Peyer's patch (tissue), 4 donors: ENCODE measurements at places on chromosomes 12 and 14. TPM values are rescaled to one million over a fixed set of nuclear protein-coding genes. Genes with fewer than 3 reads are reported as not detected.
A peak's percentile ranks its signal among the peaks of the same experiment; 100 is the strongest.

Gene OAS2
- total RNA-seq, result 18.2 TPM

Gene ALDH2
- 215 TPM for total RNA-seq

Gene CDKN1B
- total RNA-seq, result 46.9 TPM

Gene STXBP6
- total RNA-seq, result 10.7 TPM

Gene RFLNA
- 8.3 TPM for total RNA-seq

Gene PIANP
- total RNA-seq, result not detected

Gene IKZF4
- total RNA-seq, result 2.8 TPM

Gene SIRT4
- 6.3 TPM for total RNA-seq

Gene APEX1
- total RNA-seq, result 79.8 TPM

Gene HSPB8
- total RNA-seq, result 6.8 TPM

Gene GALNT6
- total RNA-seq, result 31.4 TPM

Gene SDS
- not detected for total RNA-seq

Gene PRB3
- total RNA-seq, result not detected

GRCh38 chr14:100567877-100568163 is 19.4 kb downstream of the BEGAIN start:
- peak overlapping the region; percentile 28 for H3K4me3 ChIP-seq
- peaks cover 5% of the 10 kb centered on the region for H3K4me1 ChIP-seq
- no peak overlapping the region for H3K27ac ChIP-seq

DNA sequence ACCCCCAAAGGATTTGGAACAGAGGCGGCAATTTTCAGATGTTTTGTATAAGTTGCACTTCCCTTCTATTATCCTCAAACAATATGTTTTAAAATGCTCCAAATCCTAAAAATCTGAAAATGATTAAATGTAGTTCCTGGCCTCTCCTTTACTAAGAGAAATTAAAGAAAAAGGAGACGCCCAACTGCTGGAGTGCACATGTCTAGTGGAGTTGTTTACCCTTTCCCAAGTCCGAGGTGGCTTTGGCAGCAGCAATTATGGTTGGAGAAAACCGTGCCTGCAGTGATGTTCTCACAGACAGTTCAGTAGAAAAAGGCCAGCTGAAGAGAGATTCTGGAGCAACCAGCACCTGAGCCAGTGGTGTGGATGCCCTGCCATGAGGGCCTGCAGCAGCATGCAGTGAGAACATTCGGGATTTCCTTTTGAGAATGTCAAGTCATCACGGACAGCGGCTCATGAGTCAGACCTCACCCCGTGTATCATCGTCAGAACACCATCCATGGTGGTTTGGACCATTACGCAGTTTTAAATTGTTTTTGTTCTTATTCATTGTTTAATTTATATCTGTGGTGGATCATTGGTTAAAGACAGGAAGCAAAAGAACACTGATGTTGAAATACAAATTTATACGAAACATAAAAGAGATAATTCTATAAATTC is 179.0 kb upstream of the KRR1 start:
- H3K27me3 ChIP-seq, result no peaks in the 10 kb centered on the region
- no peaks in the 10 kb centered on the region for H3K36me3 ChIP-seq
- no peak for DNase-seq

DNA sequence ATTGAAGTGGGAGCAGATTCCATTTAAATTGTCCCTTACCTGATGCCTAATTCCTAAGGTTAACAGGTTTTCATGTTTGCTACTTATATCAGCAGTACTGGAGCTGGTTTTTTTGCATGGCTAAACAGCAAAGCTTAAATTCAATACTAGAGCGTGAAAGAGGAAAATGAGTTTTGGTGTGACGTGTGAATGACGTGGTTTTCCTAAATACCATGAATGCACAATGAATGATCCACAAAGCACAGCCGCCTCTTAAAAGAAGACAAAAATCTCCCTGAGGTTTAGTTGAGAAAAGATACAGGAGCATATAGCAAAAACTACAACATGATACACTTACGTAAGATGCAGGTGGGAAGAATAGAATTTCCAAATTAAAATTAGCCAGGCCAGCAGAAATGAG is 731.1 kb downstream of the DIO2 start:
- no peaks in the 10 kb centered on the region for H3K36me3 ChIP-seq
- no peaks in the 10 kb centered on the region for H3K4me1 ChIP-seq
- H3K27me3 ChIP-seq, result no peaks in the 10 kb centered on the region
- H3K4me3 ChIP-seq, result no peak overlapping the region

GRCh38 chr12:16281157-16281556 is 3.7 kb upstream of the SLC15A5 start:
- H3K27ac ChIP-seq, result peak overlapping the region; percentile 71
- H3K4me3 ChIP-seq, result no peak overlapping the region
- no peaks in the 10 kb centered on the region for H3K27me3 ChIP-seq
- no peaks in the 10 kb centered on the region for H3K36me3 ChIP-seq

- H3K27ac ChIP-seq, result no peak overlapping the region
- no peaks in the 10 kb centered on the region for H3K4me1 ChIP-seq
- no peaks in the 10 kb centered on the region for H3K27me3 ChIP-seq
- H3K36me3 ChIP-seq, result peaks cover 11% of the 10 kb centered on the region
- H3K4me3 ChIP-seq, result no peak overlapping the region
- no peak for DNase-seq
Observed at GRCh38 chr14:23063601-23064000, 6.3 kb upstream of the CDH24 start.

- no peak overlapping the region for H3K4me3 ChIP-seq
- DNase-seq, result no peak
- H3K27ac ChIP-seq, result no peak overlapping the region
Observed at GRCh38 chr14:79376557-79376956, 834.7 kb downstream of the DIO2 start.

GRCh38 chr14:88482524-88482923 is 72.3 kb downstream of the PTPN21 start:
- H3K27me3 ChIP-seq, result no peaks in the 10 kb centered on the region
- H3K27ac ChIP-seq, result no peak overlapping the region
- H3K4me3 ChIP-seq, result no peak overlapping the region

- no peak overlapping the region for H3K27ac ChIP-seq
- H3K4me1 ChIP-seq, result peaks cover 16% of the 10 kb centered on the region
- H3K4me3 ChIP-seq, result no peak overlapping the region
- no peak for DNase-seq
Observed at GRCh38 chr14:101456246-101457175, 104.8 kb upstream of the DIO3 start.

GRCh38 chr12:53652366-53652765 is 23.5 kb downstream of the ATP5MC2 start:
- no peaks in the 10 kb centered on the region for H3K36me3 ChIP-seq
- no peaks in the 10 kb centered on the region for H3K4me1 ChIP-seq
- no peak overlapping the region for H3K4me3 ChIP-seq
- DNase-seq, result no peak
- no peak overlapping the region for H3K27ac ChIP-seq
- no peaks in the 10 kb centered on the region for H3K27me3 ChIP-seq

- H3K4me3 ChIP-seq, result peak overlapping the region; percentile 41
- peaks cover 12% of the 10 kb centered on the region for H3K4me1 ChIP-seq
- H3K27me3 ChIP-seq, result no peaks in the 10 kb centered on the region
- no peaks in the 10 kb centered on the region for H3K36me3 ChIP-seq
- DNase-seq, result no peak
Observed at GRCh38 chr12:54033106-54033979, 493 bp downstream of the HOXC5 start.

GRCh38 chr12:120006258-120006975 is 17.4 kb downstream of the BICDL1 start:
- H3K36me3 ChIP-seq, result no peaks in the 10 kb centered on the region
- no peaks in the 10 kb centered on the region for H3K27me3 ChIP-seq
- no peaks in the 10 kb centered on the region for H3K4me1 ChIP-seq
- no peak for DNase-seq

GRCh38 chr12:110639336-110640141 is 25.6 kb downstream of the TCTN1 start:
- peak overlapping the region; percentile 36 for H3K27ac ChIP-seq
- H3K27me3 ChIP-seq, result no peaks in the 10 kb centered on the region
- no peaks in the 10 kb centered on the region for H3K4me1 ChIP-seq
- H3K36me3 ChIP-seq, result no peaks in the 10 kb centered on the region
- H3K4me3 ChIP-seq, result no peak overlapping the region

DNA sequence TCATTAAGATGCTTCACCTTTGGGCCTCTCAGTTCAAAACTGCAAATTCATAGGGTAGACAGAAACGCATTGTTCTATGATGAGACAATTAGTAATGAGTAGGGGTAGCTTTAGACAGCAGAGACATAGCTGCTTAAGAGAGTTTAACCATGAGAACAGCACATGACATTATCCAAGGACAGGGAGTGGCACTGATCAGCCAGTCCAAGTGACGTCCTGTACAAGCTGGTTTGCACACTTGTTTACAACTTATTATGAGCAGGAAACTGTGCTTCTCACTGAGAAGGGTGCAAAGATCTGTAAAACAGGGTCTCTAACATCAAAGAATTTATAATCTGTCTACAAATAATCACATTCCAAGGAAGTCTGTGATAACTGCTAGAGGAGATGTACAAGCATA is 11.2 kb upstream of the SRSF5 start:
- H3K4me3 ChIP-seq, result no peak overlapping the region
- H3K4me1 ChIP-seq, result peaks cover 4% of the 10 kb centered on the region
- H3K27me3 ChIP-seq, result no peaks in the 10 kb centered on the region
- H3K27ac ChIP-seq, result peak overlapping the region; percentile 97
- no peak for DNase-seq

- H3K27me3 ChIP-seq, result no peaks in the 10 kb centered on the region
- H3K36me3 ChIP-seq, result no peaks in the 10 kb centered on the region
- H3K4me3 ChIP-seq, result no peak overlapping the region
- no peak for DNase-seq
Observed at GRCh38 chr14:77574446-77575115, 41.9 kb downstream of the SPTLC2 start.

GRCh38 chr12:89355243-89356068 is 3.2 kb upstream of the DUSP6 start:
- H3K4me3 ChIP-seq, result peak overlapping the region; percentile 56
- no peaks in the 10 kb centered on the region for H3K27me3 ChIP-seq
- peaks cover 29% of the 10 kb centered on the region for H3K4me1 ChIP-seq
- DNase-seq, result no peak

GRCh38 chr12:1862973-1863372 is 42.6 kb downstream of the LRTM2 start:
- no peak for DNase-seq
- H3K4me3 ChIP-seq, result no peak overlapping the region
- no peaks in the 10 kb centered on the region for H3K4me1 ChIP-seq
- H3K27ac ChIP-seq, result no peak overlapping the region
- no peaks in the 10 kb centered on the region for H3K36me3 ChIP-seq

GRCh38 chr12:85874031-85874461 is at the start of gene NTS:
Gene NTS, plus strand, starts transcription at chr12:85874295. Its CDS starts 109 bp downstream, at chr12:85874404.
- no peak for DNase-seq
- H3K27me3 ChIP-seq, result no peaks in the 10 kb centered on the region
- no peaks in the 10 kb centered on the region for H3K4me1 ChIP-seq
- H3K27ac ChIP-seq, result no peak within 1 kb of the TSS
- H3K36me3 ChIP-seq, result no peaks in the 10 kb centered on the region
- H3K4me3 ChIP-seq, result no peak within 1 kb of the TSS

- H3K27me3 ChIP-seq, result no peaks in the 10 kb centered on the region
- no peak overlapping the region for H3K27ac ChIP-seq
- no peaks in the 10 kb centered on the region for H3K36me3 ChIP-seq
- H3K4me1 ChIP-seq, result no peaks in the 10 kb centered on the region
Observed at GRCh38 chr12:67926063-67926462, 63.2 kb upstream of the IFNG-AS1 start.

GRCh38 chr14:48970943-48971342 is 615.2 kb downstream of the RPS29 start:
- H3K4me3 ChIP-seq, result no peak overlapping the region
- no peaks in the 10 kb centered on the region for H3K36me3 ChIP-seq
- H3K4me1 ChIP-seq, result no peaks in the 10 kb centered on the region
- no peaks in the 10 kb centered on the region for H3K27me3 ChIP-seq

DNA sequence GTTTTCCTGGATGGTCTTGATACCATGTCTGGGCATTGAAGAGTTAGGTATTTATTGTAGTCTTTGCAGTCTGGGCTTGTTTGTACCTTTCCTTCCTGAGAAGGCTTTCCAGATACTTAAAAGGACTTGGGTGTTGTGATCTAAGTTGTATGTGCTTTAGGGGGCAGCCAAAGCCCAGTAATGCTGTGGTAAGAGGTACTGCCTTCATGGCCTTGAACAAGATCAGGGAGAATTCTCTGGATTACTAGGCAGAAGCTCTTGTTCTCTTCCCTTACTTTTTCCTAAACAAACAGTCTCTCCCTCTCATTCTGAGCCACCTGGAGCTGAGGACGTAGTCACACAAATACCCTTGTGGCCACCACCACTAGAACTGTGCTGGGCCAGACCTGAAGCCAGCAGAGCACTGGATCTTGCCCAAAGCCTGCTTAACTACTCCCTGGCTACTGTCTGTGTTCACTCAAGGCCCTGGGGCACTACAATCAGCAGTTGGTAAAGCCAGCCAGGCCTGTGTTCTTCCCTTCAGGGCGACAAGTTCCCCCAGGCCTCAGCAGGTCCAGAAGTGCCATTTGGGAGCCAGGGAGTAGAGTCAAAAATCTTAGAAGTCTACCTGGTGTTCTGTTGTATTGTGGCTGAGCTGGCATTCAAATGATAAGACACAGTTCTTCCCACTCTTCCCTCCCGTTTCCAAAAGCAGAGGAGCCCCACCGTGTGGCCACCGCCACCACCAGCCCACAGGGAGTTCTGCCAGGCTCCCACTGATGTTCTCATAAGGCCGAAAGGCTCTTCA is 11.4 kb downstream of the PRORP start:
- DNase-seq, result no peak
- no peaks in the 10 kb centered on the region for H3K27me3 ChIP-seq
- H3K27ac ChIP-seq, result no peak overlapping the region

GRCh38 chr12:34403706-34404376 is 381.5 kb downstream of the ALG10 start:
- H3K4me3 ChIP-seq, result no peak overlapping the region
- H3K4me1 ChIP-seq, result no peaks in the 10 kb centered on the region
- no peak overlapping the region for H3K27ac ChIP-seq
- H3K36me3 ChIP-seq, result no peaks in the 10 kb centered on the region
- DNase-seq, result peak; percentile 37
- no peaks in the 10 kb centered on the region for H3K27me3 ChIP-seq

- H3K4me3 ChIP-seq, result no peak overlapping the region
- no peak overlapping the region for H3K27ac ChIP-seq
- DNase-seq, result no peak
- H3K27me3 ChIP-seq, result no peaks in the 10 kb centered on the region
- no peaks in the 10 kb centered on the region for H3K4me1 ChIP-seq
- H3K36me3 ChIP-seq, result no peaks in the 10 kb centered on the region
Observed at GRCh38 chr14:48714366-48714765, 871.8 kb downstream of the RPS29 start.

GRCh38 chr14:91152499-91152898 is 38.6 kb downstream of the DGLUCY start:
- no peak overlapping the region for H3K27ac ChIP-seq
- peaks cover 6% of the 10 kb centered on the region for H3K36me3 ChIP-seq
- H3K4me1 ChIP-seq, result peaks cover 37% of the 10 kb centered on the region
- DNase-seq, result no peak
- no peak overlapping the region for H3K4me3 ChIP-seq

DNA sequence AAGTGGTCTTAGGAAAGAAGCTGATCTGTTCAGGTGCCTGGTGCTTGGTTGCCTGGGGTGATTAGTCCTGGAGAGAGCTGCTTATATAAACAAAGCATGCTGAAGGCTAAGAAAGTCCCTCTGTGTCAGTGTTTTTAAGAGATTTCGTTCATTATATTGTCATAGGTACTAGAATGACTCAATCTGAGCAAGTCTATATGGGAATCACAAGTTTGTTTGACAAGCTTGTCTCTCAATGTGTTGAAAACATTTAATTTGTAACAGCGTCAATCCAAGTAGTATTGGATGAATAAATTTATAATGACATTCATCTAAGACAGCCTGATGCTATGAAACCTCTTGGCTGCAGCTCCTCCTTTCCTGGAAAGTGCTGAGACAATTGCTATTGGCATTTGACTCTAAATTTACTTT is 256.3 kb downstream of the TMTC2 start:
- H3K36me3 ChIP-seq, result no peaks in the 10 kb centered on the region
- H3K4me1 ChIP-seq, result no peaks in the 10 kb centered on the region
- no peak for DNase-seq
